ENCODE measurements at places on chromosomes 11 and 22.

GRCh38 chr11:116732271-116733042, 40.3 kb downstream of the BUD13 start:
- peak; percentile 70 for DNase-seq

DNA sequence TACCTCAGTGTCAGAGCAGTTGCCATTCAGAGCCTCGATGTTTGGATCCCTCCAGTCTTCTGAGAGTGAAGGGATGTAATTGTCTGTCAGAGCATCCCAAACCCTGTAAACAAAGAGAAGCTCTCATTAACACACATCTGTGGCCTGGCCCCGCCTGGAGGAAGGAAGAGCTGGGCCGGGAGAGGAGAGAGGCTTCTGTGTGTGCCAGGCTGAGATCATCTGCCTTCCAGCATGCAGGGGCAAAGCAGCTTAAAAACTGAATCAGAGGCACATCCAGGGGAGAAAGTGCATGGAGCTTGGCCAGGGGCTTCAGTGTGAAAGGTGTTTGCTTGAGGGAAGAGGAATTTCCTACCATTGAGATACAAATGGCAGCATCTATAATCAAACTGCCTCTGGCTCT, 14.5 kb downstream of the FEZ1 start:
- DNase-seq = no peak

DNA sequence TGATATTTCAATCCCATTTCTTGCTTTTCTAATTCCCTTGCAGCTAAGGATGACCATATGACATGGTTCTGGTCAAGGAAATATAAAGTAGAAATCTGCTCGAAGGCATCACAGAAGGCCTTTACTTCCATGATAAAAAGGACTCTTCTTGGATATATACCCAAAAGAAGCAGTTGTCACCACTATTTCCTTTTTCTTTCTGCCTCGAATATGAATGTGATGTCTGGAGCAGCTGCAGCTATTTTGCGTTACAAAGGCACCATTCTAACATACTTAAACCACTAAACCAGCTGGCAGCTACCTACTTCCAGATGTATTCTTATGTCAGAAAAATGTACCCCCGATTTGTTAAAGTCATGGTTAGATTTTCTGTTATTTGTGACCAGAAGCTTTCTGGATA, 18.9 kb downstream of the EXPH5 start:
- no peak for DNase-seq

- DNase-seq = no peak
Observed at GRCh38 chr11:112381578-112381977, 120.9 kb upstream of the PLET1 start.

DNA sequence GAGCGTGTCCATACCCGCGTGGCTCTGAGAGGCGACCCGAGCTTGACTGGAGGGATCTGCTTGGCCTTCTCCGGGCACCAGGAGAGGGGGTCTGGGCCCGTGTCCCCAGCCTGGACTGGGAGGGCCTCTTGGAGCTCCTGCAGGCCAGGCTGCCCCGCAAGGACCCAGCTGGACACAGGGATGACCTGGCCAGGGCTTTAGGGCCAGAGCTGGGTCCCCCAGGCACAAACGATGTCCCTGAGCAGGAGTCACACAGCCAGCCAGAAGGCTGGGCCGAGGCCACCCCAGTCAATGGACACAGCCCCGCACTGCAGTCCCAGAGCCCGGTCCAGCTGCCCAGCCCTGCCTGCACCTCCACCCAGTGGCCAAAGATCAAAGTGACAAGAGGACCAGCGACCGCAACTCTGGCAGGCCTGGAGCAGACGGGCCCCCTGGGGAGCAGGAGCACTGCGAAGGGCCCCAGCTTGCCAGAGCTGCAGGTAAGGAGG, 38.2 kb downstream of the TRIOBP start:
- DNase-seq = no peak

DNA sequence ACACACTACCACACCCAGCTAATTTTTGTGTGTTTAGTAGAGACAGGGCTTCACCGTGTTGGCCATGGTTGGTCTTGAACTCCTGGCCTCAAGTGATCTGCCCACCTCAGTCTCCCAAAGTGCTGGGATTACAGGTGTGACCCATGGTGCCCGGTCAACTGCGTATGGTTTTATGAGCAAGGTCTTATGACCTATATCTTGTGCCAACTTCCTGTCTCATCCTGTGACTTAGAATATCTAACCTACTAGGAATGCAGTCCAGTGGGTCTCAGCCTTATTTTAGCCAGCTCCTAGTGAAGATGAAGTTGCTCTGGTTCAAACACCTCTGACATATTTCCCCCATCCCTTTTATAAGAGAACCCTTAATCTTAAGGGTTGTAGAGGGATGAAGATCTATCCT, 66.1 kb upstream of the OR5AN1 start:
- DNase-seq = no peak

- DNase-seq = no peak
Observed at GRCh38 chr11:64971421-64972233, at the start of gene MAJIN. Gene MAJIN, minus strand, starts transcription at chr11:64972108. Its CDS starts 12,703 bp downstream, at chr11:64959405.

DNA sequence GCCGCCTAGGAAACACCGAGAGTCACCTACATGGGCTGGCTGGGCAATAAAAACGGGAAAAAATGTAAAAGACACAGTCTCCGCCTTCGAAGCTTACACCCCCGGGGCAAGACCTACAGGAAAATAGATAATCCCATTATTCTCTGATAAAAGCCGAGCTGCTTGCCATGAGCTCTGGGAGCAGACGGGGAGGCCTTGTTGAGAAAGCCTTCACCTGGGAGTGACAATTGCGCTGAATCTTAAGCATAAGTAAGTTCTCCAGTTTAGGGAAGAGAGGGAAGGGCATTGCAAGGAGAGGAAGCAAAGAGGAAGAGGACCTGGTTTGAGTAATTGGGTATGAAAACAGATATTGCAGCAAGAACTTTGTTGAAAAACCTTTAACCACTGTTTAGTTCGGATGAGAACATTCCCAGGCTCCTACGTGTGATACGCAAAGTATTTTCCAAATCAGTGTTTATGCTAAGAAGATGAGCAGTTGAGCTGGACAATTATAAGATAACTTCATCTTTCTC, 813 bp upstream of the BTBD10 start:
- DNase-seq = no peak

- DNase-seq = peak; percentile 96
Observed at GRCh38 chr11:79312617-79313529, 128.0 kb downstream of the TENM4 start.

GRCh38 chr22:43555561-43556515, 144.0 kb downstream of the MPPED1 start:
- DNase-seq = no peak

DNA sequence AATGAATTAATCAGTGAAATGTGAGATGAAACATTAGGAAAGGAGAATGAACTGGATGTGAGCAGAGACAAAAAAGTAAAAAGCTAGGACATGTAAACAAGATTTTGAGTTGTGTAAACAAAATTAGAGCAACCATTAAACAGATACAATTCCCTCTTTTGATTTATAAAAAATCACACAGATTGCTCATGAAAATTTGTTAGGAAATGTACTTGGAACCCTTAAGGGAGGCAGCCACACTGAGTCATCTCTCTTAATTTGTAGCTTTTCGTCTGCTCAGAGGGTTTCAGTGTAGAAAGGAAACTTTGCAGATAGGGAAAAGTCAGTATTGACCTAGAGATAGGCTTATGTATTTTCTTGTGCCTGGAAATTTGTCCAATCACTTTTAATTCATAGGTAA, 49.6 kb upstream of the ME3 start:
- DNase-seq = no peak

DNA sequence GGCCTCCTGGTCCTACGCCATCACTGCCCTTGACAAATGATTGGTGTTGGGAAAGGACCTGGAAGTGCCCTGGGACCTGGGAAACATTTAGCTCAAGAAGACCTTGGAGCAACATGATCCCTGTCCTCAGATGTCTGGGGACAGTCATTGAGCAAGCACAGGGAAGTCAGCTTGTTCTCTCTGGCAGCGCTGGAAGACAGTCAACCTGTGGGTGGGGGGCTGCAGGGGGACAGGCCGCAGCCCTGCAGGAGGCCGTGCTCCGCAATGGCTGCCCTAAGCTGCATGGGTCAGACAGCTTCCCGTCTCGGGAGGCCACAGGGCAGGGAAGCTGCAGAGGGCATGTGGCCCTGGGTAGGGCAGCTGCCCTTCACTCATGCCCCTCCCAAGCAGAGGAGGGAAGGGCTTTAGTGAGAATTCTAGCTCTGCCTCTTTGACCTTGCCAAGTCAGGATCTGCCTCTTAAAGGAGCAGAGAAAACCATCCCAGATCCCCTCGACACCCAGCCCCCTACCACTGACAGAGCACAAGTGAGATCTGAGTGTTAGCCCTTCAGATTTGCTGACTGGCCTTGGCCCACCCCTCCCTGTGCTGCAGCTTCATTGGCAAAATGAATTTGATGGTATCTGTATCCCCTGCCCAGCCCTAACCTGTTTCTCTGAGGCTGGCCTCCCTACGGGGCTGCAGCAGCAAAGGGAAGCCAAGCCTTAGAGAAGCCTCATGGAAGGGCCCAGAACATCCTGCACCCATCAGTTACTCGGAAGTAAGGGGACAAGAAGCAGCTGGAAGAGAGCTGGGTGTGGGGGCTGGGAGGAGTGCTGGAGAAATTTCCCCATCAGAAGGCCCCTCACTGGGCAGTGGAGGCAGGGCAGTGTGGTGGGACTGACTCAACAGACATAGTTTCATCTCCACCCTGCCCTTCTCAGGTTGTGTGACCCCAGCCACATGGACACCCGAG, 6.2 kb upstream of the SREBF2 start:
- DNase-seq = no peak

- no peak for DNase-seq
Observed at GRCh38 chr11:94793822-94794221, 25.7 kb downstream of the AMOTL1 start.

All from NCI-H1105 (cell line).